ENCODE measurements at places on chromosomes 2 and 18.

- no peaks in the 10 kb centered on the region for H3K4me1 ChIP-seq
- H3K4me3 ChIP-seq, result no peak overlapping the region
- no peak overlapping the region for H3K27ac ChIP-seq
- no peaks in the 10 kb centered on the region for H3K36me3 ChIP-seq
- no peak for DNase-seq
Measured at GRCh38 chr2:78202366-78202765, 680.2 kb upstream of the LRRTM4 start.

DNA sequence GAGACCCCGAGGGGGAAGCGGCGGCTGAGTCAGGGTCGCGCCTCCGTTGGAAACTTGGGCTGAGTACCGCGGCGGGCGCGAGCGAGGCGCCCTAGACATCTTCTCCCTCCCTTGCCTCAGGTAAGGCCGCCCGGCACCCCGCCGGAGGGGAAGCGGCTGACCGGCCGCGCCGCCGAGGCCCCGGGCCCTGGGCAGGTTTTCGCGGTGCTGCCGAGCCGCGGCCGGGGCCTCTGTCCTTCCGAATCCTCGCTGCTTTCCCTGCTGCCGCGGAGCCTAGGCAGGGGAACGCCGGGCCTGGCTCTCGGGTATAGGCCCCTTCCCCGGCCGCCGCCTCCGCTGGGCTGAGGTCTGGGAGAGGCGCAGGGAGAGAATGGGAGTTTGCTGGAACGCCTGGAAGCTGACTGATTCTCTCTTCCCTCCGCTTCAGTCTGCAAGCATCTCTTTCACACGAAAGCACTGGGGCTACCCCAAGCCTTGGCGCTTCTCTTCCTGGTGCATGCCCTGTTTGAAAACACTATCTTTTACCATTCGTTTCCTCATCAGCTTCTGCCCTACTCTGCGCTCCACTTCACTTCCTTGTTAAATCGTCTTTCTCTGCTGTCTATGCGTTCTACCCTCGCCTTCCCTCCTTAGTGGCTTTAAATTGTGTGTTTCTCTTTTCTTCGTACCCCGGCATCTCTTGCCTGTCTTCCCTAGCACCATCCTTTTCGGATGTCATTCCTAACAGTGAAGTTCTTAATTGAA is 652 bp downstream of the PPM1B start:
- peaks cover 5% of the 10 kb centered on the region for H3K36me3 ChIP-seq
- peak overlapping the region; percentile 97 for H3K27ac ChIP-seq
- peak; percentile 60 for DNase-seq

- no peak overlapping the region for H3K4me3 ChIP-seq
- no peak for DNase-seq
- no peaks in the 10 kb centered on the region for H3K27me3 ChIP-seq
- no peaks in the 10 kb centered on the region for H3K4me1 ChIP-seq
Measured at GRCh38 chr2:163527381-163527780, 208.4 kb downstream of the FIGN start.

DNA sequence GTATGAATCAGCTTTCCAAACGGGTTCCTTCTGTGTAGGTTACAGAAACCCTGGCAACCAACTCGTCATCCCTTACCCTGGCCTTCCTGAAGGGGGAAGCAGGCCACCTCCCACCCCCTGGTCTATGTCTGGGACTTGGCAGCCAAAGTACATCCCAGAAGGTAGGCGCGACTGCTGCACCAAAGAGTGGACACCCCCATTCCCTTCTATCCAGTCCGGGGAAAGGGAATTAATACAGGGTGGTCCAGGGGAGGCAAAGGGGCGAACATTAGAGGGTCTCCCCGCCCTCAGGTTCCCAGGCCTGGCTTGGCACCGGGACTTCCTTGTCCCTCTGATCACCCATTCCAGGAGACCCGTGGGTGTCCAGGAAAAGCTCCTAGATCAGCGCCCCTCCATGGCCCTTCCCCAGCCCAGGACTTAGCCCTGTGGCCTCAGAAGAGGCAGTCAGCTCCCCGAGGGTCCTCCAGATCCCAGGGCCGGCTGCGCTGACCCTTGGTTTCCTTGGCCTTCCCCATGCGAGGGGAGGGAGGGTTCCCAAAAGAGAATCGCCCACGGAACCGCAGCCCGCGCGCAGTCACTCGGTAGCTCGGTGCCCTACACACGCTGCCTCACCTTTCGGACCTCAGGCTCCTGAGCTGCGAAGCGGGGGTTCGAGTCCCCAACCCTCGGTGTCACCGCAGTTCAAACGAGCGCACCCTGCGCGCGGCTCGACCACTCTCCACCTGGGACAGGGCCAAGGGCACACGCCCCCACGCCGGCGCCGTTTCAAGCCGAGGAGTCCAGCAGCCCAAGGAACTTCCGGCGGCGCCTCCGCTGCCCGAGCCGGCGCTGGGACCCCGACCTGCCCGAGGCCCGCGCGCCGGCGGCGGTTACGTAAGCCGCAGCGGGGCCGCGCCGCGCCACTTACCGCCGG is at the start of gene PER2:
Gene PER2 (minus strand): TSS at position 874 of the 913 bp plus-strand sequence. CDS start 10,674 bp downstream, outside the sequence.
- peak within 1 kb of the TSS; percentile 95 for H3K4me3 ChIP-seq
- no peaks in the 10 kb centered on the region for H3K36me3 ChIP-seq
- peak within 1 kb of the TSS; percentile 97 for H3K27ac ChIP-seq
- no peaks in the 10 kb centered on the region for H3K27me3 ChIP-seq
- DNase-seq, result peak; percentile 27

- no peak for DNase-seq
- H3K4me3 ChIP-seq, result no peak overlapping the region
- peaks cover 9% of the 10 kb centered on the region for H3K4me1 ChIP-seq
- peaks cover 19% of the 10 kb centered on the region for H3K27me3 ChIP-seq
Measured at GRCh38 chr2:161995553-161996016, 78.4 kb downstream of the DPP4 start.

DNA sequence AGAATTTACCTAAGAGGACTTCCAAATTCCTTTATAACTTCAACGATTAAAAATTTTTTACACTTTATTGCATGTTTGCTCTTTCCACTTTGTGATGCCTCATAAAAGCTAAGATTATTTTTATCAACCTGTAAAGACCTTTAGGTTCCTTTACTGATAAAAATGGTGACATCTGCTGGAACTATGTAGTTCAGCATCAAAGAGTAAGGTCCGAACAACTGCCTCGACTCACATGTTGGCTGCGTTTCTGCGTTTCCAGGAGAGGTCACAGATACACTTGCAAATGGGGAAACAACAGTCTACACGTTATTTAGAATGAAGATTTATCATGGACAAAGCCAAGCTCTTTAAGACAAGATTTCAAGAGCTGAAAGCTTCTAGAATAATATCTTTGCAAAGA is 18.8 kb upstream of the TMX3 start:
- H3K27me3 ChIP-seq, result peaks cover 5% of the 10 kb centered on the region
- peak overlapping the region; percentile 3 for H3K27ac ChIP-seq
- no peaks in the 10 kb centered on the region for H3K4me1 ChIP-seq
- H3K4me3 ChIP-seq, result no peak overlapping the region
- no peak for DNase-seq

- no peaks in the 10 kb centered on the region for H3K36me3 ChIP-seq
- H3K4me1 ChIP-seq, result peaks cover 14% of the 10 kb centered on the region
- DNase-seq, result no peak
Measured at GRCh38 chr18:34222307-34223163, 2.2 kb downstream of the NOL4 start.

DNA sequence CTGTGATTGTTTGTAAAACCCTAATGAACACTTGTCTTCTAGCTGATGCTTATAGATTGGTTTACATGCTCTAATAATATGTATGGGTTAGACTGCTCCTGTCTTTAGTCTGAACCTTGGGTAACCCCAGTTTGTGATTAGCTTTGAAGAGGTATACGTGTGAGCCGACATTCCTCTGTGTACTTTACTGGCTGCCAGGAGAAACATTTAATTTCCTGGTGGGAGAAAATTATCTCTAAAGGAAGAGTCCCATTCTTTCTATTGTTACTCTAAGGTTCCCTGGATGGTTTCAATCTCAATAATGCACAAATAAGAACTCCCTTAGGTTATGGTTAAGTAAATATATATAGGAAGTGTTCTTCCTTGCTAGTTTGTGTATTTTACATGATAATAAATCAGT is 143.6 kb upstream of the ZSWIM2 start:
- H3K36me3 ChIP-seq, result no peaks in the 10 kb centered on the region
- H3K27me3 ChIP-seq, result no peaks in the 10 kb centered on the region

GRCh38 chr2:16180631-16181030 is 240.3 kb downstream of the MYCN start:
- no peaks in the 10 kb centered on the region for H3K36me3 ChIP-seq
- no peak overlapping the region for H3K4me3 ChIP-seq
- H3K27ac ChIP-seq, result no peak overlapping the region
- no peak for DNase-seq

DNA sequence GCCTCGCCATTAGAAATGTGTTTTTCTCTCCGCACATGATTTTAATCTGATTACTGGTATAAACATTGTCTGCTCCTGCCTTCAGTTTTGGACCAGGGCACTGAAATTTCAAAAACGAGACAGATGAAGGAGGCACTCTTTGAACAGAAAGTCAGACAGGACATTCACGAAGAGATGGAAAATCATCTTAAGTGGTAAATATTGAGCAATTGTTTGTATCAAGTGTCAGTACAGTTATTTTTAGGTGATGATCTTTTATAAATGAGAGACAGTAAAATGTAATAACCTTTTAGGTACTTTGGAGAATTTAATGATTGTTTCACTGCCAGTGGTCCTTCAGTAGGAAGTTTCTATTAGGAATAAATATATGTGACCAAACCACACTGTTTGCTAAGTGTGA is 60.8 kb downstream of the CFAP221 start:
- DNase-seq, result no peak
- no peaks in the 10 kb centered on the region for H3K4me1 ChIP-seq
- no peaks in the 10 kb centered on the region for H3K36me3 ChIP-seq
- H3K27ac ChIP-seq, result no peak overlapping the region

GRCh38 chr2:40034198-40034597 is 255.1 kb upstream of the THUMPD2 start:
- H3K36me3 ChIP-seq, result no peaks in the 10 kb centered on the region
- no peak overlapping the region for H3K4me3 ChIP-seq
- peaks cover 4% of the 10 kb centered on the region for H3K4me1 ChIP-seq
- no peak for DNase-seq
- no peak overlapping the region for H3K27ac ChIP-seq

- H3K36me3 ChIP-seq, result peaks cover 10% of the 10 kb centered on the region
- no peaks in the 10 kb centered on the region for H3K27me3 ChIP-seq
- H3K4me3 ChIP-seq, result no peak overlapping the region
- peaks cover 11% of the 10 kb centered on the region for H3K4me1 ChIP-seq
- DNase-seq, result no peak
Measured at GRCh38 chr2:85902496-85902895, 13.7 kb upstream of the ST3GAL5 start.

GRCh38 chr2:95270541-95271081 is 3.6 kb upstream of the PROM2 start:
- H3K27ac ChIP-seq, result no peak overlapping the region
- H3K4me1 ChIP-seq, result no peaks in the 10 kb centered on the region
- no peaks in the 10 kb centered on the region for H3K27me3 ChIP-seq
- no peak overlapping the region for H3K4me3 ChIP-seq
- DNase-seq, result no peak

DNA sequence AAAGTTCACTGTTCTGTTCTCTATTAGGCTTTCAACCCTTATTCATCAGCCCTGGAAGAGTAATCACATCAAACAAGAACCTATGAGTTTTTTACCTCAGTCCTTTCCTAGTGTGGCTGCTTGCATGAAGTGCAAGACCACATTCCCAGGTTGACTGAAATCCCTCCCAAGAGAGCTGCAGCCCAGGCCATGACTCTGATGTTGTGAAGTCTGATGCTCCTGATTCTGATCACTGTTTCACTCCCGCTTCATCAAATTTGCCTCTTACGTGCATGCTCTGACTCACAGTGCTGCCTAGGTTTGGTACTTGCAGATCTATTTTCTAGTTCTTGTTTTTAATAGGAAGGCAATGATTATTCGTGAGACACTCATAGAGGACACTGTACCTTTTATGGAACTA is 58.2 kb upstream of the DSEL start:
- no peak overlapping the region for H3K4me3 ChIP-seq
- H3K36me3 ChIP-seq, result no peaks in the 10 kb centered on the region
- DNase-seq, result no peak
- H3K4me1 ChIP-seq, result peaks cover 7% of the 10 kb centered on the region
- peak overlapping the region; percentile 49 for H3K27ac ChIP-seq

DNA sequence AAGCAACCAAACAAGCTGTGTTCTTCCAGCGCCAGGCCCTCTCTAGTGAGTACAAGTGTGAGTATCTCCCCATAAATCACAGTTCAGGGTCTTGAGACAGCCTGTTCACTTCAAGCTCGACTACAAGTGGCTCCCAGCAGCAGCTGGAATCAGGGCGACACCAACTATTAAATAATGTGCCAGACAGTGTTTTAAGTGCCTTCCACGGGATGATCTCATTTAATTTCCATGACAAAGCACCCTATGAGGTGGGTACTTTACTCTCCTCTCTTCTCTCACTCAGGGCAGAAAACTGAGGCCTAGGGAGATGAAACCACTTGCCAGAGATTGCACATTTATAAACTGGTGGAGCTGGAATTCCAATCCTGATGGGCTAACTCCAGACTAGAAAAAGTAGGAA is 2.6 kb upstream of the FAM136A start:
- H3K27me3 ChIP-seq, result no peaks in the 10 kb centered on the region
- H3K36me3 ChIP-seq, result no peaks in the 10 kb centered on the region
- peak overlapping the region; percentile 2 for H3K4me3 ChIP-seq
- no peak for DNase-seq

GRCh38 chr2:98801286-98801685 is 70.4 kb upstream of the MGAT4A start:
- H3K27me3 ChIP-seq, result peaks cover 15% of the 10 kb centered on the region
- DNase-seq, result no peak
- no peaks in the 10 kb centered on the region for H3K4me1 ChIP-seq
- no peak overlapping the region for H3K27ac ChIP-seq

GRCh38 chr18:7288544-7288943 is 57.7 kb downstream of the LRRC30 start:
- no peak overlapping the region for H3K4me3 ChIP-seq
- H3K36me3 ChIP-seq, result no peaks in the 10 kb centered on the region
- no peaks in the 10 kb centered on the region for H3K27me3 ChIP-seq
- H3K4me1 ChIP-seq, result no peaks in the 10 kb centered on the region

DNA sequence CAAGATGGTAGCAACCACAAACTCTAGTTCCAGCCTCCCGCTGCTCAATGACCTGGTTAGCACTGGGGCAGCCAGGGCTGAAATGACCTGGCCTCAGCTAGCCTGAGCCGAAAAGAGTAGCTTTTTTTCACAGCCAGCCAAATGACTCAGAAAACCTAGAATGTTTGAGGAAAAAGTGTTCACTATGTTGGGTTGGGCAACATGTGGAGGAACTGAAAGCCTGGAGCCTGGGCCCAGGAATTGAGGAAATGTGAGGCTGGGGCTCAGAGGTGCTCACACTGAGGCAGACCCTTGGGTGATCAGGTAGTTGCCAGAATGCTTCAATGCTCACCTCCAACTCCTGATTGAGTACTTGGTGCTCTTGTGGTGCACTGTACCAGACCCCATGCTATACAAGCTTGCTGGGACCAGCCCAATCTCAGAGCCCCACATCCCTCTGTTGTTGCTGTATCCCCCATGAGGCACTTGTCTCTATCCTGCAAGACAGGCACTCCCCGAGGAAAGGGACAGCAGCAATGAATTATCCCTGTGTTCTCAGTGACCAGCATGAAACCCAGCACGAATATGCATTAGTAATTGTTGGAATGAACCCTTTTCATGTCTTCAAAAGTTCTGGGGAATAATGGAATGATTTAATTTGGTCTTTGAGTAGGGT is 116.2 kb downstream of the USP34 start:
- H3K27ac ChIP-seq, result no peak overlapping the region
- no peaks in the 10 kb centered on the region for H3K27me3 ChIP-seq
- H3K36me3 ChIP-seq, result peaks cover 25% of the 10 kb centered on the region
- DNase-seq, result no peak
- H3K4me1 ChIP-seq, result peaks cover 14% of the 10 kb centered on the region
- H3K4me3 ChIP-seq, result no peak overlapping the region
